Left ventricle myocardium superior (tissue), 1 donor: ENCODE measurements at places on chromosomes 6 and 20.

- no peak for DNase-seq
These were observed 122.1 kb downstream of the HIVEP2 start for GRCh38 chr6:142822842-142823241.

DNA sequence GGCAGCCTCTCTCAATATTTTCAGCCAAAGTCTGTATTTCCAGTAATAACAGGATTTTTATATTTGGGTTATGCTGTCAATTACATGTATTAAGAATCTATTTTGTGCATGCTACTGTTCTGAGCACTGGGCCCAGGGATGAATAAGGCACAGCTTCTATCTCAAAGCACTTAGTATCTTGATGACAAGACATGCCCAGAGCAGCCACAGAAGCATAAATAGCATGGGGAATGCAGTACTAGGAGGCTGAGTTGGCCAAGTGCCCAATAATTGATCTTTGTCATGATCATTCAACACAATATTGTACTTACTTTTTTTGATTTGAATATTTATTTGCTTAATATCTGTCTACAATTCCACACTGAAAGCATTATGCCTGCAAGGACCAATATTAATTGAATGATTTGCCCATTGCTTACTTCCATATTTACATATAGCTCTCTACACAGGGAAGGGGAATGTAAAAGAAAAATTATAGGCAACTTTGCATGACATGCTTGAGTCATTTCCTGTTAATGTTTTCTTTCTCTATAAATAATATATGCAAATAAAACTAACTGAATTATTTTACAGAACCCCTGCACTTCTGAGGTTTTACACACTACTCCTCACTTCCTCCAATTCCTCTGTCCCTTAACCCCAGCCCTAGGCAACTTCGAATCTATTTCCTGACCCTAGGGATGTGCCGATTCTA lies 298.9 kb upstream of the BMP2 start:
- no peak for DNase-seq

- DNase-seq, result no peak
These were observed 19.3 kb upstream of the RNGTT start for GRCh38 chr6:88982720-88983119.

DNA sequence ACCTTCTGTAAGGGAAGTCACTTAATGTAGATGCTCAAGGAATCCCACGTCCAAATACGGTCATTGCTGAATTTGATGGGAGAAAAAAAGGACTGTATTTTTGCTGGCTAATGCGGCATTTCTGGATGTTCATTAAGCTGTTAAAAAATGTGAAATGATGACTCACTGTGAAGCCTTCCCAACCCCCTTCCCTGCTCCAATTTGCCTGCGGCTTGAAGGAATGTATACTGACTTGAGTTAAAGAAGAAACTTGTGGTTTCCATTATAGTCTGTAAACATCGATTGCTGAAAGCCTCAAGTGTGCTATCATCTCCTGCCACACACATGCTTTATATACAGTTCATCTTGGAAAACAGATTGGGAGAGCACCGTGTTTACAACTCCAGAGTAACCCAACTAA lies 249.1 kb upstream of the JAG1 start:
- no peak for DNase-seq

DNA sequence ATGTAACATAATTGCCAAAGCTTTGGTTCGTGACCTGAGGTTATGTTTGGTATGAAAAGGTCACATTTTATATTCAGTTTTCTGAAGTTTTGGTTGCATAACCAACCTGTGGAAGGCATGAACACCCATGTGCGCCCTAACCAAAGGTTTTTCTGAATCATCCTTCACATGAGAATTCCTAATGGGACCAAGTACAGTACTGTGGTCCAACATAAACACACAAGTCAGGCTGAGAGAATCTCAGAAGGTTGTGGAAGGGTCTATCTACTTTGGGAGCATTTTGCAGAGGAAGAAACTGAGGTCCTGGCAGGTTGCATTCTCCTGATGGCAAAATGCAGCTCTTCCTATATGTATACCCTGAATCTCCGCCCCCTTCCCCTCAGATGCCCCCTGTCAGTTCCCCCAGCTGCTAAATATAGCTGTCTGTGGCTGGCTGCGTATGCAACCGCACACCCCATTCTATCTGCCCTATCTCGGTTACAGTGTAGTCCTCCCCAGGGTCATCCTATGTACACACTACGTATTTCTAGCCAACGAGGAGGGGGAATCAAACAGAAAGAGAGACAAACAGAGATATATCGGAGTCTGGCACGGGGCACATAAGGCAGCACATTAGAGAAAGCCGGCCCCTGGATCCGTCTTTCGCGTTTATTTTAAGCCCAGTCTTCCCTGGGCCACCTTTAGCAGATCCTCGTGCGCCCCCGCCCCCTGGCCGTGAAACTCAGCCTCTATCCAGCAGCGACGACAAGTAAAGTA lies 547 bp upstream of the ESR1 start:
- DNase-seq, result no peak

DNA sequence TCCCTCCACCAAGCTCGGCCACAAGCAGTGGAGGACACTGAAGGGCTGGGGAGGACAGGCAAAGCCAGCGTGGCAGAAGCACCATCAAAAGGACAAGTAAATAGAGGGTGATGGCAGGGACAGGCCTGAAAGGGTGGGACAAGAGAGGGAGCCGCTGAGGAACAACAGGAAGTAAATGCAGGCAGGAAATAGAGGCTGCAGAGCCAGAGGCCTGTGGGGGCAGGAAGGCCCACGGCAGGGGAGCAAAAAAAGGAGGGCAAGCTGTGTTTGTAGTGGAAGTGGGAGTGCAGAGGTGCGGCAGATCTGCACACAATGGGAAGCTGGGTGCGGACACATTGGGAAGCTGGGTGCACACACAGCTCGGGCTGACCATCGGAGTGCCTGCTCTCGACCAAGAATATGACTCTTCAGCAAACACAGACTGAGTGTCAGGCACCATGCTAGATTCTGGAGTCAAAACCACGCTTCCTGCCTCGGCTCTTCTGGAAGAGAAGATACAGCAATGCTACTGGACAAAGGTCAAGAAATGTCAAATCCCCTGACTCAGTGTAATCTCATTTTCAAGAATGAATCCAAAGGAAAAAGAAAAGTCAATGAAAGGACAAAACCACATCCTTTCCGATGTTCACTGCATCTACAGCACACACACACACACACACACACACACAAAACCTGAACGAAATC lies 40.4 kb upstream of the RAB22A start:
- DNase-seq, result no peak

DNA sequence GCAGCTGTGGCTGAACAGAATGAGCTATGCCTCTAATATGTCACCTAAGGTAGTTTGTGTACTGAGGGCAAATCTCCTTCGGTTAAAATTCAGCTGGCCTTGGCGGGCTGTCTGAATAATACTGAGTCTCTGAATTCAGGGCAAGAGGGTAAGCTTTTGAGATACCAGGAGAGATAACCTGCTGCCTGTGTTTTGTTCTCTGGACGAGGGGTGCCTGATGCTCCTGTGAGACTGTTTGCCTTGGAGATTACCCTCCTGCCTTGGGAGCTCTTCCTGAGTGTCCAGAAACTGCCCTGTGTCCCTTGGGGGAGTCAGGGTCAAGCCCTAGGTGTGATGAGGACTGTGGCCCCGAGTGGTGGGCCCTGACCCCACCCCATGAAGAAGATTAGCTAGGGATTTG lies 282.9 kb downstream of the KIF16B start:
- DNase-seq, result no peak

DNA sequence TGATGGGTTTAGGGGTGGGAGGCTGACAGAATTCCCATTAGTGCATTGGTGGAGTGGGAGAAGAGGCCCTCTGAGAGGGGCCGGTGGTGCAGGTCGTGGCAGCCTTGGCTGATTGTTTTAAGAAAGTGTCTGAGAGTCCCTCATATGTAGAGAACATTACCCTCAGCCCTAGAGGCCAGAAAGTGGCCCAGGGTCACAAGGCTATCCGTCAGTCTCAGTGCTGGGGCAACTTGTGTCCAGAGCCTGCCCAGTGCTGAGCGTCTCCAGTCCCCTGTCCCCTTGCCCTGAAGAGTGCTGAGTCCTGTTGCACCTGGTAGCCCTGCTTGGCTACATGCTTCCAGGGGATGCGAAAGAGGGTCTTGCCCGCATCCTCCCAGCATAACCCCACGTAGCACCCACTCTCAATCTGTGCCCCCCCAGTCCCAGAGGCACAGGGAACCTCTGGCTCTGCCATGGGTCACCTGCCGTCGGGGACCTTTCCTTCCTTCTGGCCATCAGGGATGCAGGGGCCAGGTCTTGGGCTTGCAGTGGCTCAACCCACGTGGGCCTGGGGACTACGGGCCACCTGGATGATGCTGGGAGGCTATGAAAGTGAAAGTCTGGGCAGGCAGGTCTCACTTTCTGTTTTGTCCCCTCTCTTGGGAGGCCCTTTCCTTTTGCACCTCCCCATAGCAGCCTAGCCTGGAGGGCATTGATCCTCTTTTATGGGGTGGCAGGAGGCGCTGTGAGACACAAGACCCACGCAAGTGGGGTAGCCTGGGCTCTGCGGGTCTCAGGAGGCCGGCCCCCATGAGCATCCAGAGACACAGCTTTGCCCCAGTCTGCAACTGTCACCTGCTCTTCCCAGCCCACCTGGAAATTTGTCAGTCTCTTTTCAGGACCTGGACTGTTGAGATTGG lies 12.2 kb downstream of the DUSP15 start:
- DNase-seq, result peak; percentile 19

GRCh38 chr20:55649254-55649653 lies 356.1 kb downstream of the CBLN4 start:
- DNase-seq, result no peak

- DNase-seq, result no peak
These were observed 76.8 kb downstream of the OLIG3 start for GRCh38 chr6:137417396-137417795.

- peak; percentile 67 for DNase-seq
These were observed 98.3 kb upstream of the SASH1 start for GRCh38 chr6:148244217-148244935.

GRCh38 chr20:16036331-16036730 lies 536.9 kb downstream of the KIF16B start:
- DNase-seq, result no peak

GRCh38 chr6:168226061-168226752 lies 93.4 kb downstream of the DACT2 start:
- no peak for DNase-seq

- no peak for DNase-seq
These were observed 206.8 kb downstream of the SIM1 start for GRCh38 chr6:100257793-100258395.

DNA sequence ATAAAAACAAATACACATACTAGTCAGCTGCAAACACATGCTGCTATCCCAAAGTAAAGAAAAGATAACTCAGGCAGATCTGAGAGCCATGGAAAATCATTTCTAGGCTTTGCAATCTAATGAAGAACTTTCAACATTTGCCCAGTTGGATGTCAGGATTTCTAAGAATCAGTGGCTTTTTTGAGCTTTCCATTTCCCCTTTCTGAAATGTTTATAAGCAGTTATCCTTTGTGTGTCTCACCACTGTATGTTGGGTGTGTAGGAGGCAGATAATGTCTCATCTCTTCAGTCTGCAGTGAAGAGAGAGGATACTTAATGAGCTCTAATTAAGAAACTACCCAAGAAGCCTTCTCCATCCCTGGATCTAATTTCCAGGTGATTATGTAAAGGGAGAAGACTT lies 43.6 kb downstream of the RGS17 start:
- no peak for DNase-seq

- no peak for DNase-seq
These were observed 3.0 kb downstream of the CD83 start for GRCh38 chr6:14120546-14120945.

- DNase-seq, result no peak
These were observed 33.7 kb downstream of the SLC9A8 start for GRCh38 chr20:49846206-49846807.

GRCh38 chr6:72955666-72956065 lies 269.6 kb downstream of the KHDC1L start:
- DNase-seq, result no peak

- no peak for DNase-seq
These were observed 47.0 kb downstream of the DTNBP1 start for GRCh38 chr6:15615802-15616201.

GRCh38 chr6:29486577-29486976 lies 1.2 kb downstream of the MAS1L start:
- no peak for DNase-seq

GRCh38 chr6:154653385-154653784 lies 79.8 kb upstream of the SCAF8 start:
- DNase-seq, result no peak

GRCh38 chr20:492159-492558 lies 29.8 kb upstream of the TBC1D20 start:
- no peak for DNase-seq

- no peak for DNase-seq
These were observed 30.8 kb upstream of the FKBP1A start for GRCh38 chr20:1423625-1424106.

DNA sequence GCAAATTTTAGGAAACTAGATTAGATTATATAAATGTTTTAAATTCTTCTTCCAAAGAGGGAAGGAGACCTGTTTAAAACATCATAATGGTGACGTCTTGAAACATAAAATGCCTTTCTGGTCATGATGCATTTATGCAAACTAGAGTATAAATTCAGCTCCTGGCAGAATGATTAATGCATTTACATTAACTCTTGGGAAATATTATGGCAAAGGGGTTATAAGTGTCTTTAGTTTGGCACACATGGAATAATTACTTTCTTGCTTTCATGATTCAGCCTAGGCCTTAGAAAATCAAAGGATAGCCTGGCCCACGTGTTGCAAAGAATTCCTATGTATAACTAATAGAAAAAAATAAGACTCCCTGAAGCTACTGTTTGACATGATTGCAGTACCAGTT lies 639.2 kb downstream of the RFPL4B start:
- no peak for DNase-seq

GRCh38 chr20:48659858-48660257 lies 167.9 kb downstream of the PREX1 start:
- no peak for DNase-seq

DNA sequence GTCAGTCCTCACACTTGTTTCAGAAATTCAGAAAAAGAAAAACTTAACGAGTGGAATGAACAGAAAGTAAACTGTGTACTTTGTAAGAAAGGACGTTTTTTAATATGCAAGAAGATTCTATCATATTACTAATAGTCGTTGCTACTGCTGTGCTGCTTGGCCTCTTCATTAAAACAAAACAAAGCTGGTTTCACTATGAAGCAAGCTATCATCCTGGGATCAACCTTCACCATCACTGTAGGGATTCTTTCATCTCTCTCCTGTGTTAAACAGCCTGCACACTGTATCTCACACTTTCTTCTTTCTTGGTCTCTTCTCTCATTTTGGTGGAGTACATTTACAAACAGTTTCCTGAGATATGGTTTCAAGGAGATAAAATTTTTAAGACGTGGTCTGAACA lies 284.2 kb downstream of the BTBD9 start:
- DNase-seq, result no peak

- peak; percentile 72 for DNase-seq
These were observed 59.6 kb upstream of the TAGAP start for GRCh38 chr6:159104163-159104925.
